Activated CD8-positive, alpha-beta memory T cell treated with anti-CD3 and anti-CD28 coated beads, Interleukin-2, amount 10 ng/mL, durations not matched to agents 7 days and 5 days (primary cell): ENCODE measurements at places on chromosomes 7 and 10. TPM values are rescaled to one million over a fixed set of nuclear protein-coding genes. Genes with fewer than 3 reads are reported as not detected.

VWDE gene
- total RNA-seq: 3.4 TPM

SORBS1 gene
- total RNA-seq: 0.47 TPM

H2BK1 gene
- total RNA-seq: not detected

NPY gene
- not detected for total RNA-seq

GRIFIN gene
- total RNA-seq: not detected

PROSER2 gene
- total RNA-seq: 0.23 TPM

A1CF gene
- total RNA-seq: not detected

MKX gene
- total RNA-seq: not detected

MMS19 gene
- total RNA-seq: 81.1 TPM
